ENCODE measurements at places on chromosomes 5 and 9. TPM values are rescaled to one million over a fixed set of nuclear protein-coding genes. Genes with fewer than 3 reads are reported as not detected.

DAB2IP gene
- total RNA-seq = 41.7 TPM

GRCh38 chr5:78659114-78659513 lies 10.5 kb upstream of the LHFPL2 start:
- H3K36me3 ChIP-seq = no peaks in the 10 kb centered on the region
- no peak overlapping the region for H3K27ac ChIP-seq
- H3K4me1 ChIP-seq = peaks cover 9% of the 10 kb centered on the region

GRCh38 chr9:90890146-90890810 lies 88.7 kb downstream of the SYK start:
- no peaks in the 10 kb centered on the region for H3K36me3 ChIP-seq
- no peak overlapping the region for H3K4me3 ChIP-seq
- no peaks in the 10 kb centered on the region for H3K27me3 ChIP-seq
- DNase-seq = no peak
- no peaks in the 10 kb centered on the region for H3K4me1 ChIP-seq
- no peak overlapping the region for H3K27ac ChIP-seq

DNA sequence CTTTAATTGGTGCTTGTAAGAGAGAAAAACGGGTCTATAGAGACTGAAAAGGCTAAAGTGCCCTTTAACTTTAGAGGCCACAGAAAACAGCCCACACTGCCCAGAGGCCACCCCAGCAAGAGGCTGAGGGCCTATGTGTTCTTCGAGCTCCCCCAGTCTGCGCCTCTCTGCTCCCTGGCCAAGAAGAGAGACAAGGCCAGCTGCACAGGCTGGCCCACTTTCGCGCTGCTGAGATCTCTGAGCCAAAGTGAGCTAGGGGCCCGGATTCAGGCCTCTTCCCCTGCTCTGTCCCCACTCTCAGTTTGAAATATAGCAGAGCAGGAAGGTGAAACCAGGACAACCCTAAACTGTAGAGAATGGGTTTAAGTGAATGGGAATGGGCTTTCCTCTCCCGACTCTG lies 132.0 kb upstream of the TRIM32 start:
- peak; percentile 47 for DNase-seq
- no peaks in the 10 kb centered on the region for H3K36me3 ChIP-seq
- H3K4me3 ChIP-seq = no peak overlapping the region
- no peaks in the 10 kb centered on the region for H3K27me3 ChIP-seq
- H3K27ac ChIP-seq = no peak overlapping the region
- H3K4me1 ChIP-seq = peaks cover 13% of the 10 kb centered on the region

DNA sequence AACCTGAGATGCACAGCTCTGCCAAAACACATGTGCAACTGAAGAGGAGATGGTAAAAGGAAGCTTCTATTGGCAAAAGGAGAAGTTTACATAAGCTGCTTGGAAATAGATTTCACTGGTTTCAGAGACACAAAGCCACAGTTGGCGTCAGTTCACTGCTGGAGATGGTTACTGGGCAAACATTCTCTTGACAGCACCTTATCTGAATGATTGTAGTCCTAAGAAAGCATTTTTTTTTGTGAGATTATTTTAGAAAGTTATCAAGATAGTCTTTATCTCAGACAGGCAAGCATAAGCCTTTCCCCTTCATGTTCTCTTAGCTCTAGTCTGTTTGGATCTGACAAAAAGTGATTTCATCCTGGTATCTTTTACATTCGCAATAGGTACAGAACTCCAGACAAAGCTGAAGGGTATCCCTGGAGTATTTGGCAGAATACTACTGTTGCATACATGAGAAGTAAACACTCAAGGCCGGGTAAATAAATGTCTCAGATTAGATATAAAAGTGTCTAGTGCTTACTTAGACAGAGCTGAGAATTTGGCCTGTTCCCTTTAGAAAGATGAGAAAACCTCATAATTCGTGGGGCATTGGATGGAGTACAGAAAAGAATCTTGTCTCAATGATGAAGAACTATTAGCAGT lies 1668.0 kb upstream of the NUDT12 start:
- no peaks in the 10 kb centered on the region for H3K36me3 ChIP-seq
- no peaks in the 10 kb centered on the region for H3K4me1 ChIP-seq
- no peaks in the 10 kb centered on the region for H3K27me3 ChIP-seq
- H3K4me3 ChIP-seq = no peak overlapping the region
- H3K27ac ChIP-seq = no peak overlapping the region

GRCh38 chr9:101585740-101586139 lies 9.0 kb downstream of the PPP3R2 start:
- no peak overlapping the region for H3K4me3 ChIP-seq
- H3K27ac ChIP-seq = no peak overlapping the region
- no peaks in the 10 kb centered on the region for H3K4me1 ChIP-seq
- no peak for DNase-seq

GRCh38 chr9:89815903-89816573 lies 211.2 kb downstream of the GADD45G start:
- no peak for DNase-seq
- no peak overlapping the region for H3K27ac ChIP-seq
- no peak overlapping the region for H3K4me3 ChIP-seq

- no peaks in the 10 kb centered on the region for H3K27me3 ChIP-seq
- H3K4me1 ChIP-seq = peaks cover 1% of the 10 kb centered on the region
- DNase-seq = no peak
- no peaks in the 10 kb centered on the region for H3K36me3 ChIP-seq
- H3K27ac ChIP-seq = no peak overlapping the region
- H3K4me3 ChIP-seq = no peak overlapping the region
Measured at GRCh38 chr5:143707806-143708205, 104.2 kb upstream of the HMHB1 start.

SLC6A19 gene
- total RNA-seq = not detected

GRCh38 chr9:114433086-114433485 lies 45.3 kb upstream of the AKNA start:
- H3K27ac ChIP-seq = no peak overlapping the region
- no peaks in the 10 kb centered on the region for H3K27me3 ChIP-seq
- no peak overlapping the region for H3K4me3 ChIP-seq

DNA sequence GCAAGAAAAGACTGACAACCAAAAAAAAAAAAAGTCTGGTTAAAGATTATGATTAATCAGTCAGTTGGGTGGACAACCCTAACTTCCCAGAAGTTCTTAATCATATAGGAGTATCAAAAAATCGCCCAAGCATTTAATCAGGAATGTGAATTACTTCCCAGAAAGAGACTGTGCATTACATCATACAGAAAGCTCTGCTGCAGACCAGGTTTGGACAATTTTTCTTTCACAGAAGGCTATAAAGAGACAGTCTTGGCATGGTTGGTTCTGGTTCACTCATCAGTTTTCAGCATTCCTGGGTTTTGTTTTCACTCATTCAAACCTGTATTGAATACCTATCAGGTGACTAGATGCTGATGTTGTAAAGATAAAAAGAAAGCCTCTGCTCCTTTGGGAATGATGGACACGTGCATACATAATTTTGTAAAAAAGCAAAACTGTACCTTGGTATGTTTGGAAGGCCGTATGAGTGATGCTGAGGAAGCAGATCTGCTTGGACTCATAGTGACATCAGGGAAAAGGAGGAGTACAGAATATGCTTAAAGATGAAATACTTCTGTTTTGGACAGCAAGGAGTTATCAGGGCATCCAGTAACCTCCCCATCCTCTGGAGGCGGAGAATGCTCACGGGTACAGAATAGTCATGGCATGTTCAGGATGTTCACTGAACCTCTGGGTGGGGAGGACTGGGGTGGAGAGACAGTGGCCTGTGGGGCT lies 178.4 kb downstream of the GNA14 start:
- no peaks in the 10 kb centered on the region for H3K4me1 ChIP-seq
- H3K27ac ChIP-seq = no peak overlapping the region
- DNase-seq = no peak
- no peak overlapping the region for H3K4me3 ChIP-seq
- no peaks in the 10 kb centered on the region for H3K36me3 ChIP-seq
- no peaks in the 10 kb centered on the region for H3K27me3 ChIP-seq

- no peak for DNase-seq
- no peak overlapping the region for H3K27ac ChIP-seq
- no peaks in the 10 kb centered on the region for H3K27me3 ChIP-seq
- H3K36me3 ChIP-seq = no peaks in the 10 kb centered on the region
- no peaks in the 10 kb centered on the region for H3K4me1 ChIP-seq
Measured at GRCh38 chr9:111198936-111199335, 131.1 kb downstream of the OR2K2 start.

MARVELD2 gene
- total RNA-seq = 0.42 TPM

- H3K4me3 ChIP-seq = no peak overlapping the region
- H3K27me3 ChIP-seq = no peaks in the 10 kb centered on the region
- H3K36me3 ChIP-seq = peaks cover 43% of the 10 kb centered on the region
Measured at GRCh38 chr9:95078511-95078910, 239.0 kb downstream of the FANCC start.

GRCh38 chr9:115770521-115770920 lies 383.1 kb upstream of the PAPPA start:
- H3K27ac ChIP-seq = no peak overlapping the region
- no peaks in the 10 kb centered on the region for H3K4me1 ChIP-seq
- no peak for DNase-seq

- H3K36me3 ChIP-seq = peaks cover 14% of the 10 kb centered on the region
- DNase-seq = peak; percentile 66
- no peaks in the 10 kb centered on the region for H3K27me3 ChIP-seq
- no peak overlapping the region for H3K4me3 ChIP-seq
Measured at GRCh38 chr9:127166651-127167524, 44.5 kb upstream of the ANGPTL2 start.

DNA sequence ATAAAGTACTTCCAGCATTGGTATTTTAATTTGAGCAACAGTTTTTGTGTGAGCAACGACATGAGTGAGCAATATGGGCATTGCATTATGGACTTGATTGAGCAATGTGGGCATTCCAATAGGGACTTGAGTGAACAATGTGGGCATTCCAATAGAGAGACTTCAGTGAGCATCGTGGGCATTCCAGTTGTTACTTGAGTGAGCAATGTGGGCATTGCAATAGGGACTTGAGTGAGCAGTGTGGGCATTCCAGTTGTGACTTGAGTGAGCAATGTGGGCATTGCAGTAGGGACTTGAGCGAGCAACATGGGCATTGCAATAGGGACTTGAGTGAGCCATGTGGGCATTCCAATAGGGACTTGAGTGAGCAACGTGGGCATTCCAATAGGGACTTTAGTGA lies 52.2 kb downstream of the ZCCHC7 start:
- H3K36me3 ChIP-seq = no peaks in the 10 kb centered on the region
- no peak for DNase-seq
- H3K4me1 ChIP-seq = no peaks in the 10 kb centered on the region

DNA sequence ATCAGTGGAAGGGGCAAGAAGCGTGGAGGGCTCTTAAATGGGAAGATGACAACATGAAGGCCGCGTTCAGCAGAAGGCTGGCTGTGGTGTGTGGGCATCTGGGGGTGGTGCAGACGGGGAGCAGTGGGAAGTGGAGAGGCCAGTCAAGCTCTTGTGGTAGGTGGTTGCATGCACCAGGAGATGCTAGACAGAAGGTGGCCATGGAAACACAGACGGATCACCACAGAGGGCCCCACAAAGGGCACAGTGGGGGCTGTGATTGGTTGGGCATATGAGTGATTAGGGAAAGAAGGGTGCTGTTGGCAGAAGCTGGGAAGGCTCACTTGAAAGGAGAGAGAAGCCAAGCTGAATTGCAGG lies 14.7 kb downstream of the MTMR12 start:
- H3K27ac ChIP-seq = no peak overlapping the region
- peaks cover 35% of the 10 kb centered on the region for H3K4me1 ChIP-seq
- no peaks in the 10 kb centered on the region for H3K27me3 ChIP-seq

DNA sequence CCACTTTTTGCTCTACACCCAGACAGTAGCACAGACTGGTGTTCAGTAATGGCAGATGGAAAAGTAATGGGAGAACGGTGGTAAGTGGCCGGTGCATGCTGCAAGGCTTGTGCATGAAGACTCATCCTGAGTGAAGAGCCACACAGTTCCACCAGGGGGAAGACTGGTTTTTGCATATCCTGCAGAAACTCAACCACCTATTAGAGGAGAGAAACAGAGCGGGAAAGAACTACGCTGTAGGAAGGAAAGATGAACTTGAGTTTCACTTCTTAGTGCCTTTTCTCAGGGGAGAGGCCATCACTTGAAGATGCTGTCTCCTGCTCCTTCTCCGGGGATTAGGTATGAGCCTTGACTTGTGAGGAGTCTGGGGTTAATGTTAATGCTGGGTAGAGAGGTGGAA lies 9.4 kb upstream of the PRSS3 start:
- no peak for DNase-seq
- no peaks in the 10 kb centered on the region for H3K36me3 ChIP-seq
- H3K27ac ChIP-seq = no peak overlapping the region

GRCh38 chr9:104144336-104144735 lies 50.2 kb downstream of the SMC2 start:
- H3K27me3 ChIP-seq = no peaks in the 10 kb centered on the region
- H3K27ac ChIP-seq = no peak overlapping the region
- no peaks in the 10 kb centered on the region for H3K4me1 ChIP-seq
- H3K4me3 ChIP-seq = no peak overlapping the region
- DNase-seq = no peak
- no peaks in the 10 kb centered on the region for H3K36me3 ChIP-seq

DNA sequence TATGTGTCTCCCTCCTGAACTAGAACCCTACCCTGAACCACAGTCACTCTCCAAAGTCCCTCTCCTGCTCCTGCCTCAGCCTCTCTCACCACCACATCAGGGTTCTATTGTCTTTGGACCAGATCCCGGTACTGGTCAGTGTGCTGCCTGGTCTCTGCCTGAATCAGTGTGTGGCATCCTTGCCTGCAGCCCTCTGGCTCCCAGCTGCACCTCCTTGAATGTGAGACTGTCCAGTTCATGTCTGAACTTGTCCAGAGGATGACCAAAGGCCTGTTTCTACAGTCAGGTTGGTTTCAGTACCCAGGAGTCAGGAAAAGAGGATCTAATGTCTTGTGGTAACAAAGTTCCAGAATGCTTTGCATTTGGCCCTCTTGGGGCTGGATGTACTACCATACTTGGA lies 76.8 kb upstream of the RANBP3L start:
- DNase-seq = no peak
- H3K36me3 ChIP-seq = no peaks in the 10 kb centered on the region
- no peak overlapping the region for H3K4me3 ChIP-seq

DNA sequence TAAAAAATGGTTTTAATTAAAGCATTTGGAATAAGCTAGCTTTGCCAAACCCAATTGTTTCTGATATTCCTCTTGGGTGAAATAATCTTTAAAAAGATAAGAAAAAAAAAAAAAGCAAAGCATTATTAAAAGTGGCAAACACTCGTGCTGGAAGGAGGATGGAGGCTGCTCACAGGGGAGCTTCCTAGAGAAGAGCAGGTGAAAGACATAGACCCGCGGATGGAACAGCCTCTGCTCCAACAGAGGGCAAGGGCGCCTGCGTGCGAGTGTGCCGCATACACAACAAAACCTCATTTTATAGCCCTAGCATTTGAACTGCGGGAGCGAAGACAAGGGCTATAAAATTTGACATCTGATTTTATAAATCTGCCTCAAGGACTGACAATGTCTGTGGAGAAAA lies 33.4 kb upstream of the SLC25A51 start:
- H3K36me3 ChIP-seq = no peaks in the 10 kb centered on the region
- no peaks in the 10 kb centered on the region for H3K27me3 ChIP-seq
- DNase-seq = no peak
- no peak overlapping the region for H3K27ac ChIP-seq
